ENCODE measurements at places on chromosomes 3 and 15.

GRCh38 chr3:195247086-195247862 lies 23.7 kb downstream of the XXYLT1 start:
- no peak for DNase-seq

DNA sequence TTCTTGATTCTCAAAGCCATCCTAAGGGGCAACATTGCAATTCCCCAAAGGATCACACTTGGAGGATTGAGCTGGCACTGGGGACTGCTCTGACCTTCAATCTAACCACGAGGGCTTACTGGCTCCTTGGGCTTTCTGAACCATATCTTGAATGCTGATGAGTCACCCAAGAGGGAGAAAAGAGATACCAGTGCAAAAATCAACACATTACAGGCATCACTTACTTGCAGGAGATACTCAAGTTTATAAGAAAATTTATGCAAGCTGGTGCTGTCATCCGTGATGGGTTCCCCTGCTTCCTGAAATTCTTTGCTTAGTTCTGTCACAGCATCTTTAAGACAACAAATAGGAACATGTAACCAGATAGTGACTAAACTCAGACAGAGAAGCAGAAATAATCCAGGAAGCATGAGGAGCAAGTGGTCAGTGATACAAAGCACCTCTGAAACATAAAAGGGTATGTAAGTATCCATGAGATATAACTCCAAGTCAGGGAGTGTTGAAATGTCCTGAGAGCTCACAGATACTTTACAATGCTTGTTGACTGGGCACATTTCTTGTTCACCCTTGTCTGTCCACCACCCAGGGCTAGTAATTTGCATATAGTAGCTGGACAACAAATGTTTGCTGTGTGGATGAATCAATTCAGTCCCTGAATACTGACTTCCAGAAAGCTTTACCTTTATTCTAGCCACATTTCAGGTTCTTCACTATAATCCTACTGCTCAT lies 14.1 kb downstream of the FYCO1 start:
- DNase-seq: no peak

DNA sequence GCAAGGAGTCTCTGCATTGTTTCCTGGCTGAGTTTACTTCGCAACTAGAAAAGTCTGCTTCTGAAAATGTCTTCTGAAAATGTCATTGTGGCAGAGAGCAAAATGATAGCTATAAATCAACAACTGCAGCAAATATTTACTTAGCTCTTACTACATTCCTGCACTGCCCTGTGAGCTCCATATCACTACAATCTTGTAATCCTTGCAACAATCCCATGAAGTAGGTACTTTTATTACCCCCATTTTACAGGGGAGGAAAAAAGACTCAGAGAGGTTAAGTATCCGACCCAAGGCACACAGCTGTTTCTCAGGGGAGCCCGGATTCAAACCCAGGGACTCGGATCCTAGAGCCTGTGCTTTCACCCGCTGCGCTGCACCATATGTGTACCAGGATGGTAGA lies 34.2 kb upstream of the SPTBN5 start:
- DNase-seq: no peak

DNA sequence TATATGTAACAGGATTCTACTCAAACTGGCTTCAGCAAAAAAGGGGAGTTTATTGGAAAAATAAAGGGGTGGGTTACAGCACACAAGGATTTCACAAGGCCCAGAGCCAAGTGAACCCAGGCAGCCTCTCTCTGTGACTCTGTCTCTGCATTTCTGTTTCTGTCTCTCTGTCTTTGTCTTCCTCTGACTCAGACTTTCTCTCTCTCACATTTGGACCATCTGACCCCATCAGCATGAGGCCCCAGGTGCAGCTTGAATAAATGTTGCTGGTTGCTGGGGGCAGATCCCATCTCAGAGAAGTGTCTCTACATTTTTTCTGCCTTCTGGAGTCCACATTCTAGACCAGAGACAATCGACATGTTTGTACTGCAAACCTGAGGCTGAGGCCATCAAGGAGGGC lies 45.0 kb downstream of the RPLP1 start:
- DNase-seq: peak; percentile 57

GRCh38 chr15:50163719-50164410 lies 18.1 kb upstream of the SLC27A2 start:
- no peak for DNase-seq

- no peak for DNase-seq
Observed at GRCh38 chr3:31392568-31392967, 140.2 kb upstream of the STT3B start.

DNA sequence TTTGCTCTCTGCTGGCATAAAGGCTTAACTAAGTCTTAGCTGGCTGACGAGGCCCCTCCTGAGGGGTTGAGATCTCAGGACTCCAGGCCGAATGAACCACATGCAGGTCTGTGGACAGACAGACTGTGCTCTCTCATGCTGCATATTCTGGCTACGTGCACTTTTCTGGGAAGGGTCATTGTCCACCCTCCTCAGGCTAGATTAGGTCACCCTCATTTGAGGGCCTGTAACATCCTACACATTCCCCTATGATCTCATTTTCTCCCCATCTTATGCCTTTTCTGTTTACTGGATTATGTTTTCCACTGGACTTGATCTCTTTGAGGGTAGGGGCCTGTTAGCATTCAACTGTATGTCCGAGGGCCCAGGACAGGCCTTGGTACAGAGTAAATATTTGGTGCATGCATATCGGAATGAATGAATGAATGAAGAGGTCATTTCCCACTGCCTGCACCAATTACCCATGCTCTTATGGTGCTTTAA lies 13.7 kb downstream of the EEFSEC start:
- no peak for DNase-seq

DNA sequence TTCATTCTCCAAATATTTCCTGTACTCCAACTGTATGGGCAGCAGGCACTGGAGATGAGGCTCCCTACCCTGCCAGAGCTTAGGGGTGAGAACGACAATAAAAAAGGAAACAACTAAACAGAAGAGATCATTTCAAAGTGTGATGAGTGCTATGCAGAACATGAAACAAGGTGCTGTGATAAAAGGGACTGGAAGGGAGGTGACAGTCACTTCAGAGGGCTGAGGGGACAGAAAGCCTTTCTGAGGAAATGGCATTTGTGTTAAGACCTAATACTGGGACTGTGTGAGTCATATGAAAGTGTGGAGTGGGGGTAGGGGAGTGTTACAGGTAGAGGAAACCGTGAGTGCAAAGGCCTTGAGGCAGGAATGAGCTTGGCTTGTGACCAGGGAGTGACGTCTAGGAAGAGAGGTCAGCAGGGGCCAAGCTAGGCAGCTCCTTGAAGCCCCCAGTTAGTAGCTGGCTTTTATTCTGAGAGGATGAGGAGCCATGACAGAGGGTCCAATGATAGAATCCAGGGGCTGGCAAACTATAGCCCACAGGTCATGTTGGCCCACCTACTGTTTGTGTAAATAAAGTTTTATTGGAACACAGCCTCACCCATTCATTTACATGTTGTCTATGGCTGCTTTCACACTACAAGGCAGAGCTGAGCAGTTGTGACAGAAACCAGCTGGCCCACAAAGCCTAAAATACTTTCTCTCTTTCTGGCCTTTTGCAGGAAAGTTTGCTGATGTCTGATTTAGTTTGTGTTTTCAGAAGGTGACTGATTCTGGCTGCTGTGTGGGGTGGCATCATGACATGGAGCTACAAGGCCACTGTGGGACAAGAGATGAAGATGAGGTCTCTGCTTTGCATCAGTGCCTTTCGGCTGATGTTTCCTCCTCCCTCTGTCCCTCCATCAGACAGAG lies 56.6 kb downstream of the LSM3 start:
- DNase-seq: peak; percentile 16

GRCh38 chr3:66075281-66075680 lies 36.6 kb upstream of the MAGI1 start:
- no peak for DNase-seq

- no peak for DNase-seq
Observed at GRCh38 chr3:172107403-172107802, 68.0 kb downstream of the FNDC3B start.

Data from NCI-H69 (cell line).